ENCODE measurements at places on chromosomes 2 and 18.

DNA sequence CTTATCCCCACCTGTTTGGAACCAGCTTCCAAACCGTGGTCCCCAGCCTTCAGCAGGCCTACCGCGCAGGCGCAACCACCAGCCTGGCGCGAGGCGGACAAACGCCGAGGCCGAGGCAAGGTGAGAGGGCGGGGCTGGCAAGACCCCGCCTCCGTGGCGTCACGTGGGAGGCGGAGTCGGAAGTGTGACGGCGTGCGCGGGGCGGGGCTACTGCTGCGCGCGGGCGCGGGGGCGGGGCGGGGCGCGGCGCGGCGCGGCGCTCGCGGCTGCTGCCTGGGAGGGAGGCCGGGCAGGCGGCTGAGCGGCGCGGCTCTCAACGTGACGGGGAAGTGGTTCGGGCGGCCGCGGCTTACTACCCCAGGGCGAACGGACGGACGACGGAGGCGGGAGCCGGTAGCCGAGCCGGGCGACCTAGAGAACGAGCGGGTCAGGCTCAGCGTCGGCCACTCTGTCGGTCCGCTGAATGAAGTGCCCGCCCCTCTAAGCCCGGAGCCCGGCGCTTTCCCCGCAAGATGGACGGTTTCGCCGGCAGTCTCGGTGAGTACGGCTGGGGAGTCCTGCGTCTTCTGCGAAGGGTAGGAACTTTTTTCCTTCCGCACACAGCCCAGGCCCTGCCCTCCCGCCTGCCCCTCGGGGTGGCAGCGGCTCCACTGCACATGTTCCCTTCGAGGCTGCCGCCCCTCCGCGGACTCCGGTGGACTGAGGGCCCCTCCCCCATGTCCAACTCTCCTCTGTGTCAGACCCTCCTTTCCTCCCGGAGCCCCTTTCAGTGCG is at the start of gene EML4:
Gene EML4 (plus strand): TSS at position 254 of the 774 bp plus-strand sequence. CDS start 259 bp downstream, at position 513.
- DNase-seq = peak; percentile 90

DNA sequence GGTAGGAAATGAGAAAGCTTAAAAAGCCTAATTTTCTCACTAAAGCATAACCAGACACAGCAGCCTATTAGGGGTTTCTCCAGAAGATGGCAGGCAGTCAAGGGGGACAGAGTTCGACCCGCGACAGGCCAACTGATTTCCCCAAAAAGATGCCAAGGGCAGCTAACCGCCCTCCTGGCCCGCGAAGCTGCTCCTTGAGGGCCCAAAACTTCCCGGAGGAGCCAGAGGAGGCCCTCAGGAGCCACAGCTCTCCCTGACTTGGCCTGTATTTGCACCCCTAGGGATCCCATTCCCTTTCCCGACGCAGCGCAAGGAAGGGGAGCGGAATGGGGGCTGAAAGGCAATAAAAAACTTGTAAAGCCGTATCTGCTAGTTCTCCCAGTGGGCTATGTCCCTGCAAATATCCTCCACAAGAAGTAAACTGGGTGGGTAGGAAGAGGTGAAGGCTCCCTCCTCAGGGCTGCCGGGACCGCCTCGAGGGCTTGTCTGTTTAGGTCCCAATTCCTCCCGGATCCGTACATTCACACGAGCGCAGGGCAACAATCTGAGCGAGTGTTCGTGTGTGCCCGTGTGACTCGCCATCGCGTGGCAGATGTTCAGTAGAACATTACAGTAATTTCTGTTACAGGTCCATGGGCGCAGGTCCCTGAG is 756 bp upstream of the NAGK start:
- DNase-seq = no peak

- DNase-seq = no peak
Observed at GRCh38 chr2:239678666-239679296, 278.0 kb upstream of the HDAC4 start.

DNA sequence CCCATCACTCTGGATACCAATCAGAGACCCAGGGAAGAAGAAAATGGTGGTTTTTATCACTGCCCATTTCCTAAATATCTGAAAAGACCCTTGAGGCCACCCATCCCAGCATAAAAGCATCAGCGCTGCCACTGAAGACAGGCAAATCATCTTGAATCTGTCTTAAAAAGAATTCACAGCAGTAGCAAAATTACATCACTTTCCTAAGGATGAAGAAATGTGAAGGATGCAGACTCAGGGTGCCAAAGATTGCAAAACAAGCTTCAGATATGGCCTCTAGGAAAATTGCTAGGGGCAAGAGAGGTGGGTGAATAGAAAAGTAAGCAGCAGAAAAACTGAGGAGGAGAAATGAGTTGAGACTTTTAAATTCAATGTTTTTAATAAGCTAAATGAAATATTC is 70.0 kb downstream of the SLC25A12 start:
- DNase-seq = no peak

- no peak for DNase-seq
Observed at GRCh38 chr2:237257471-237257951, 156.5 kb downstream of the COL6A3 start.

DNA sequence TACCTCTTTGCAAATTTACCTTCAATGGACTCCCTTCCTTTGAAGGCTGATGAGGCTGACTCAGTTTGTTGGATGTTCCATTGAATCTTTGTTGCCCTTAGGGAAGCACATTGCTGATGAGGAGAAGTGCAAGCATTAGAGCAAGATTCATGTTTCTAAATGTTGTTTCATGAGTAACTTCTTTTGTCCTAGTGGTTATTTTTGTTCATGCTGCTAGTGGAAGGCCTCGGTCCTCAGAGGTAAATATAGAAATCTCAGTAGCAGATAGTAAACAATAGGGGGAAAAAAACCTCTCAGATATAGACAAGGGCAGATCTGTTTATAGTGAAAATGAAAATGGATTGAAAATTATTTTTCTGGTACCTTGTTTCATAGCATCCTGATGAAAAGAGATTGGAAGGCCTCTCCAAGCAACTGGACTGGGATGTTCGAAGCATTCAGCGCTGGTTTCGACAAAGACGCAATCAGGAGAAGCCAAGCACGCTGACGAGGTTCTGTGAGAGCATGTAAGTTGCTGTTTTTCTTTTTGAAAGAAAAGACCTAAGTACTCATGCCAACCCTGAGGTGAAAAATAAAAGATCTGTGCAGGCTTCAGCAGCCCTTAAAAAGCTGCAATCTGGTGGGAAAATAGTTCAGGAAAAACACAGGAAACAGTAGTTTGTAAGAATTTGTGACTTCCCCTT is 104.9 kb downstream of the CERS6 start:
- no peak for DNase-seq

DNA sequence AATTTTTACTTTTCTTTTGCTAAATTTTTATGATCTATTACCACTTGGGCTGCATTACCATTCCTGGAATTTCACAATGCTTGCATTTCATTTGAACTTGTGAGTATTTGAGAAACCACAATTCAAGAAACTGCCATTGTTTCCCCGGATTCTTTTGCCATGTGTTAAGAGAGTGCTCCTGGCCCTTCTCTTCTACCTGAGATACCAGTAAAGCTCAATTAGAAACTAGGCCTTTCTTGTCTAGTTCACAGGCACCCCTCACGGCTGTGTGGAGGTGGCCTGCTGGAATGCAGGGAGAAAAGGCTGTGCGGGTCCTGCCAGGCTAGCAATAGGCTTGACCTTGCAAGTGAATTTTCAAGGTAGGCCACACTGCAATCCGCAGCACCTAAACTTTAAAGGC is 40.8 kb downstream of the ZEB2 start:
- no peak for DNase-seq

- no peak for DNase-seq
Observed at GRCh38 chr2:210620456-210620855, 64.1 kb downstream of the CPS1 start.

All from NCI-H345 (cell line).